CD4-positive, alpha-beta T cell (primary cell): ENCODE measurements at places on chromosomes 1 and 21.

- H3K4me1 ChIP-seq = peaks cover 3% of the 10 kb centered on the region
- H3K27ac ChIP-seq = no peak overlapping the region
- DNase-seq = no peak
- no peaks in the 10 kb centered on the region for H3K27me3 ChIP-seq
Measured at GRCh38 chr1:8711873-8712412, 105.5 kb downstream of the RERE start.

DNA sequence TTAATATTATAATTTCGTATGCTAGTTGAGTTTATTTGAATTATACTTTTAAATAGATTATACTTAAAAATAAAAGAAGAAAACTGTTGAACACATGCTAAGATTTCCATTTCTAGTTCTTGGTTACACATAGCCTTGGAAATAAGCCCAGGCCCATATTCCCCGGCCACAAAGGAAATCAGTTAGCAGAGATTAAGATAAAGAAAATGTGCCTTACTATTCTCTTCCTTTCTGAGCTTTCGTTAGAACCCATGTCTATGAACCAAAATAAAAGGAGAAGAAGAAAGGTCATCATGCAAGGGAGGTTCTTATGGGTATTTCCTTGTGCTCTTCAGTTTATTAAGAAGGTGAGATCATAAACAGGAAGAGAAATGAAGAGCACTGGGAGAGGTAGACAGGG lies 32.3 kb upstream of the CRP start:
- no peak overlapping the region for H3K27ac ChIP-seq
- no peak for DNase-seq
- H3K27me3 ChIP-seq = no peaks in the 10 kb centered on the region

DNA sequence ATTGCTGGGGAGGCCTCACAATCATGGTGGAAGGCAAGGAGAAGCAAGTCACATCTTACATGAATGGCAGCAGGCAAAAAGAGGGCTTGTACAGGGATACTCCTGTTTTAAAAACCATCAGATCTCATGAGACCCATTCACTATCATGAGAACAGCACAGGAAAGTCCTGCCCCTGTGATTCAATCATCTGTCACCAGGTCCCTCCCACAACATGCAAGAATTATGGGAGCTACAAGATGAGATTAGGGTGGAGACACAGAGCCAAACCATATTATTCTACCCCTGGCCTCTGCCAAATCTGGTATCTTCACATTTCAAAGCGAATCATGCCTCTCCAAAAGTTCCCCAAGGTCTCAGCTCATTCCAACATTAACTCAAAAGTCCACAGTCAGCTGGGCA lies 11.1 kb upstream of the MIA3 start:
- no peak overlapping the region for H3K4me3 ChIP-seq
- no peaks in the 10 kb centered on the region for H3K27me3 ChIP-seq
- H3K36me3 ChIP-seq = no peaks in the 10 kb centered on the region
- no peak for DNase-seq

DNA sequence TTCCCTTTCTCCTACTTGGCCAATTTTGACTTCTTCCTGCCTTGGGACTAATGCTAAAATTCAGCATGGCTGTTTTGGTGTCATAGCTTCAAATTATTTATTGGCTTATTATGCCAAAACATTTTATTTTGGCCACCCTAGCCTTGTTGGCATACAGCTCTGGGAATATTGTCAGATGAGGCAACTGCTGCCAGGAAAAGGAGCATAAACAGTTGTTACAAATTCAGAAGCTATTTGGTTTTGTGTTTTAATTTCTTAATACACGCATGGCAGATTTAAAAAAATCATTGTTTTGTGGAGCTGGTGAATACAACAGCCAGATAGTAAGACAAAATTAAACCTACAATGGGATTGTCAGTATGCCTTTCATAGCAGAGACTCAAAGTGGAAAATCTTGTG lies 66.8 kb upstream of the BCL10 start:
- H3K4me1 ChIP-seq = no peaks in the 10 kb centered on the region
- H3K4me3 ChIP-seq = no peak overlapping the region
- DNase-seq = no peak
- no peak overlapping the region for H3K27ac ChIP-seq

DNA sequence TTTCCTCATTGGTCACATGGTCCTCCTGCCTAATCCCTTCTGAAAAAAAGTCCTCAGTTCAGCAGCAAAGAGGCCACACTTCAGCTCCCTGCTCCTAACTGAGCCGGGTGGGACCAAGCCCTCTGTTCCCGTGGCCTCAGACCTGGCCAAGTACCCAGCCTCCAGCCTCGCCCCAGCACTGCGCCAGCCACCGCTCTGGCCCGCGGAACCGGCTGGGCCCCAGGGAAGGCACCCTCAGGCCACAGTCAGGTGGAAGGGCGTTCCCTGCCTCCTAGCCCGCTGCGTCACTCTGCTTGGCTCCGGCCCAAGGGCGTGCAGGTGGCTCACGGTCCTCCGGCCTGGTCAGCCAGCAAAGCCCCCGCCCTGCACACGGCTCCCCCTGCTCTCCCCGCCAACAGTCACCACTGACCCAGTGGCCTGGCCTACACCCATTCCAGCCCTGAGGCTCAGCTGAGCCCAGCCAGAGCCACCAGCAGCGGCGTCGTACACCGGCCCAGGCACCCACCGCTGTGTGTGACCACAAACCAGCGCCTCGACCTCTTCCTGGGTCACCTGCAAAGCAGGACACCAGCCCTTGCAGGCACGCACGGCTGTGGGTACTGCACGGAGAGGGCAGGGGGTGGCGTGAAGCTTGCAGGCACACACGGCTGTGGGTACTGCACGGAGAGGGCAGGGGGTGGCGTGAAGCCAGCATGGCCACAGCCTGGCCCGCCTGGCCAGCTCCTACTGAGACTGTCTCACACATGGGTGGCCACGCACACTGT lies 19.4 kb downstream of the NADK start:
- no peaks in the 10 kb centered on the region for H3K27me3 ChIP-seq
- H3K4me1 ChIP-seq = no peaks in the 10 kb centered on the region
- H3K4me3 ChIP-seq = no peak overlapping the region
- H3K36me3 ChIP-seq = peaks cover 77% of the 10 kb centered on the region
- no peak for DNase-seq

GRCh38 chr1:245858722-245859492 lies 648.2 kb downstream of the SMYD3 start:
- H3K4me3 ChIP-seq = no peak overlapping the region
- DNase-seq = no peak
- H3K4me1 ChIP-seq = no peaks in the 10 kb centered on the region
- H3K27ac ChIP-seq = no peak overlapping the region
- H3K27me3 ChIP-seq = no peaks in the 10 kb centered on the region

DNA sequence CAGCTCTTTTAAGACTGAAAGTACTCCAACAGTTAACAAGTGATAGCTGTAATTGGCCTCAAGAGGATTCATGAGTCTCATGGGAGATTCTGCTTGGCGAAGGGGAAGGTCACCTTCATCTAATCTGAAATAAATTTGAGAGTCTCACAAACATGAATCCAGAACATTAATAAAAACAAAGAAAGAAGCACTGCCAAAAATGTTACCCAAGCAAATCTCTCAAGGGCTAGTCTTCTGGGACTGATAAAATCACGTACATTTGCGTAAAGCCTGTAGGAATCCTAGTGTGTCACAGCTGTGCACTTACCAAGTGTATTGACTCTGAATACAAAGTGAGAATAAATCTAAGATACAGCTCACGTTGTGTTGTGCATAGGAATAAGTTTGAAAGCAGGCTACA lies 21.2 kb upstream of the NUF2 start:
- H3K27ac ChIP-seq = no peak overlapping the region
- no peak for DNase-seq
- H3K4me3 ChIP-seq = no peak overlapping the region
- no peaks in the 10 kb centered on the region for H3K27me3 ChIP-seq
- no peaks in the 10 kb centered on the region for H3K4me1 ChIP-seq

GRCh38 chr21:26127918-26128317 lies 42.7 kb downstream of the APP start:
- no peaks in the 10 kb centered on the region for H3K4me1 ChIP-seq
- no peak overlapping the region for H3K27ac ChIP-seq
- H3K36me3 ChIP-seq = no peaks in the 10 kb centered on the region
- no peak for DNase-seq
- H3K27me3 ChIP-seq = no peaks in the 10 kb centered on the region

DNA sequence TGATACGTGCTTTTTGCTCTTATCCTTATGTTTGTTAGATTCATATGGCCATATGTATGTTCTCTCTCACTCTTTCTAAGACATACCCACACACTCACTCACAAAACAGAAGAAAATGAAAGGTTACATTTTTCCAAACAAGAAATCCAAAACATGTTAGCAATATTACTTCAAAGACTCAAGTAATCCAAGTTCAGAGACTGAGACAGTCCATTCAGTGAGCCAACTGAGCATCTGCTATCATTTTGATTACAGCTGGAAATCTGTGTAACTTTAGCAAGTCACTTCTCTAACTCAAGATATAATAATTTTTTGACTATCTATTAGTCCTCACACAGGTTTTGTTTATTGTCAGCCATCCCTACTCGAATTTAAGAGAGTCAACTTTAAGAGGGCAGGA lies 218.9 kb downstream of the LHX8 start:
- H3K4me3 ChIP-seq = no peak overlapping the region
- H3K4me1 ChIP-seq = no peaks in the 10 kb centered on the region
- no peaks in the 10 kb centered on the region for H3K27me3 ChIP-seq
- no peak overlapping the region for H3K27ac ChIP-seq
- no peak for DNase-seq
- H3K36me3 ChIP-seq = no peaks in the 10 kb centered on the region

DNA sequence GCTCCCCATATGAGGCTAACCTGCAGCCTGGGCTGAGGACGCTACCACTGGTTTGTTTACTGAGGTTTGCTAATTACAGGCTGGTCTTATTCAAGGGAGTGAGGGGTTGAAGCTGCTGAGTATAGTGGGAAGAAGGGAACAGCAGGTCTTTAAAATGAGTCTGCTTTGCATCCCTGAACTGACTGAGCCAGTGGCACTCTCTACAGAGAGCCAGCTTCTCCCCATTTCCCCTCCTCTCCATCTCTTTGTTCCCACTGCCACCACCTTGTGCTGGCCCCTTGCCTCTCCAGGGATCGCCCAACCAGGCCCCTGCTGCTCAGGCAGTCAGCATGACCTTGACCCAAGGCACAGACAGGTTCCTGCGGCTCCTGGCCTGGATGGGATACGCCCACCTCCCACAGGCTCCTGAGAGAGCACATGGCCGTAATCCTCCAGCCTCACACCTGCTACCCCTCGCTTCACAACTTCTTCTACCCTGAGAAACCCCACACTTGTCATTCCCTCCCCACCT lies 45.0 kb downstream of the IER5 start:
- H3K4me1 ChIP-seq = peaks cover 16% of the 10 kb centered on the region
- H3K4me3 ChIP-seq = no peak overlapping the region
- H3K27me3 ChIP-seq = no peaks in the 10 kb centered on the region
- no peaks in the 10 kb centered on the region for H3K36me3 ChIP-seq

DNA sequence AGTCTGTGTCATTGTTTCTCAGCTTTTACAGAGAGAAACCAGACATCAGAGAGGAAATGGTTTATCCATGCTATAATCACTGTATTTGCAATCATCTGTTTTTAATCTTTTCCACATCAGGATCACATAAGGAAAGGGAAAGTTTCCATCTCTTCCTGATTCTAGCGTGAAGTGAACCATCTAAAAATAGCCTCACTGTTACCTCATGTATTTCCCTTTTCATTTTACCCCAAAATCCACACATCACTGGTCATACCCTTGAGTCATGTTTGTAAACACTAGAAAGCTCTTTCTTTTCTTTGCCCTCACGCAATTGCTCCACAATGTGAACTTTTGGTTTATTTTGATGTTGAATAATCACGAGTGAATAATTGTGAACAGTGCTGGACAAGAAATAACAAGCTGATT lies 146.0 kb downstream of the PLA2G4A start:
- DNase-seq = no peak
- no peak overlapping the region for H3K4me3 ChIP-seq
- H3K27ac ChIP-seq = no peak overlapping the region
- H3K27me3 ChIP-seq = no peaks in the 10 kb centered on the region
- no peaks in the 10 kb centered on the region for H3K36me3 ChIP-seq

DNA sequence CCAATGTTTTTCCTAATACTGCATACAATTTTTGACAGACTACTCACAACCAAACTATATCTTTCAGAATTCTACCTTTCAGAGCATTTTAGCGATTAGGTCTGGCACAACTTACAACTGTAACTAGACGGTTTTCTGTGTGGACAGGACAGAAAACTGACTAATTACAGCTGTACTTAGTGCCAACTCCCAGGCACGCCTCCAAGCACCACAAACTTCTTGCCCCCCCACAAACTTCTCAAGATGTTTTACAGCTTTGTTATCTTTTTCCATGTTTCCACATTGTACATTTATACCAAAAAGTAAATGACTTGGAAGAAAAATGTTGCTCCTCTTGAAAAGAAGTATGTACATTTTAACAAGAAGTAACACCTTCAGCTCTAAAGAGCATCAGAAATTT lies 13.8 kb downstream of the LYST start:
- peaks cover 3% of the 10 kb centered on the region for H3K4me1 ChIP-seq
- no peak for DNase-seq
- no peak overlapping the region for H3K27ac ChIP-seq
- H3K36me3 ChIP-seq = no peaks in the 10 kb centered on the region
- no peak overlapping the region for H3K4me3 ChIP-seq
- no peaks in the 10 kb centered on the region for H3K27me3 ChIP-seq

DNA sequence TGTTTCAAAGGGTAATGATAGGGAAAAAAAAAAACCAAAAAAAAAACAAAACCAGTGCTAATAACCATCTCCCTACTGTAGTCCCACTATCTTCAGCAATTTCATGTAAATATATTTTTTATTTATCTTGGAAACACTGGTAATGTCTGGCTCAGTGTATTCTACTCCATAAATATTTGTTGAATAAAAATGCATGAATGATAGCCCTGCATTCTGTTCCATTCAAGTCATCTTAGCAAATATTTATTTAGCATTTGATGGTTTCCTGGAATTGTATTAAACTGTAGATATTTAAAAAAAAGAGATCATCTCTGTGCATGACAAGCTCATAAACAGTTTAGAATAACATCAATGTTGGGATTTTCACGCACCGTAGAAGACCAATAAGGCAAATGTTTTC lies 24.2 kb downstream of the IL23R start:
- H3K27me3 ChIP-seq = no peaks in the 10 kb centered on the region
- no peak overlapping the region for H3K4me3 ChIP-seq
- H3K4me1 ChIP-seq = peaks cover 17% of the 10 kb centered on the region
- H3K36me3 ChIP-seq = no peaks in the 10 kb centered on the region
- DNase-seq = no peak

DNA sequence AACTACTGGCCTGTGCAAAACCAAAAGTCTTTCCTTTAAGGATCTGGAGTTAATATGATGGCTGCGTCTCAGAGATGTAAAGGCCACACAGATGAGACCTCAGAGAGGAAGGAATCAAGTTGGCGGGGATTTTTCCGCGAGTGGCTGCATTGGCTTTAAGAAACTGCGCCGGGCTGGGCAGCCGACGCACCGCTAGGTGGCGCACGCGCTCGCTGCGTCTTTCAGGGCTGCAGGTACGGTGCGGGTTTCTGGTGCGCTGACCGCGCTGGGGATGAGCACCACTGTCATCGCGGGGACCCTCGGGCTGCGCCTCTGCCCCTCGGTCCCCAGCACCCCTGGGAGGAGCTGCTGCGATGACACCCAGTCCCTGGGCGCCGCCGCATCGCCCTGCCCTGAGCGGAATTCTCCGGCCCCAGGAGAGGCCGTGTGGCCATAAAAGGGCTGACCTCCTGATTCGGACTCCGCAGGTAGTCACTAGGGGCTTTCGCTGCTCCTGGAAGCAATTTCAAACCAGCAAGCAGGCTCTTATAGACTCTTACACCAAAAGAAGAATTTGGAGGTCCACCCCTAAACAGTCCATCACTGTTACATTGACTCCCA lies 241.0 kb downstream of the KCNJ6 start:
- peak; percentile 63 for DNase-seq
- H3K4me3 ChIP-seq = no peak overlapping the region
- H3K4me1 ChIP-seq = peaks cover 7% of the 10 kb centered on the region
- H3K27me3 ChIP-seq = peaks cover 16% of the 10 kb centered on the region
- no peak overlapping the region for H3K27ac ChIP-seq
